ENCODE measurements at places on chromosomes 6 and 20.

GRCh38 chr20:44642203-44643153 is 9.0 kb downstream of the ADA start:
- DNase-seq = peak; percentile 61

GRCh38 chr6:121639021-121639420 is 203.6 kb downstream of the GJA1 start:
- no peak for DNase-seq

DNA sequence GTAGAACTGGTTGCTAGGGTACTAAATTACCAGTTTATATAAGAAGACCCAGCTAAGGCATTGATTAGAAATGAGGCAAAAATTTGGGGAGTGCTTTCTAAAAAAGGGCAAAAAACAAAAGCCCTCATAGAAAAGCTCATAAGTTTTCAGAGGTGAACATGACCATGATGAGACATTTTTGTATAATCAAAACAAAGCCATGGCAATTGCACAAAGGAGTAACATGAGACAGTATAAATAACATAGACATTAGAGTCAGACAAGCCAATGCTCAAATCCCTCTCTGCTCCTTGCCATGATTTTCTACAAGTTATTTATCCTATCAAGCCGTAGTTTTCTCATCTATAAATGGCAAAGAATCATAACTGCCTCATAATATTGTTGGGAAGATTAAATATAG is 112.2 kb upstream of the ADTRP start:
- no peak for DNase-seq

- DNase-seq = no peak
Measured at GRCh38 chr6:51513891-51514747, 573.3 kb downstream of the PKHD1 start.
